ENCODE measurements at places on chromosomes 7 and 10. TPM values are rescaled to one million over a fixed set of nuclear protein-coding genes. Genes with fewer than 3 reads are reported as not detected.
A peak's percentile ranks its signal among the peaks of the same experiment; 100 is the strongest.

The MNX1 gene
- not detected for total RNA-seq

DNA sequence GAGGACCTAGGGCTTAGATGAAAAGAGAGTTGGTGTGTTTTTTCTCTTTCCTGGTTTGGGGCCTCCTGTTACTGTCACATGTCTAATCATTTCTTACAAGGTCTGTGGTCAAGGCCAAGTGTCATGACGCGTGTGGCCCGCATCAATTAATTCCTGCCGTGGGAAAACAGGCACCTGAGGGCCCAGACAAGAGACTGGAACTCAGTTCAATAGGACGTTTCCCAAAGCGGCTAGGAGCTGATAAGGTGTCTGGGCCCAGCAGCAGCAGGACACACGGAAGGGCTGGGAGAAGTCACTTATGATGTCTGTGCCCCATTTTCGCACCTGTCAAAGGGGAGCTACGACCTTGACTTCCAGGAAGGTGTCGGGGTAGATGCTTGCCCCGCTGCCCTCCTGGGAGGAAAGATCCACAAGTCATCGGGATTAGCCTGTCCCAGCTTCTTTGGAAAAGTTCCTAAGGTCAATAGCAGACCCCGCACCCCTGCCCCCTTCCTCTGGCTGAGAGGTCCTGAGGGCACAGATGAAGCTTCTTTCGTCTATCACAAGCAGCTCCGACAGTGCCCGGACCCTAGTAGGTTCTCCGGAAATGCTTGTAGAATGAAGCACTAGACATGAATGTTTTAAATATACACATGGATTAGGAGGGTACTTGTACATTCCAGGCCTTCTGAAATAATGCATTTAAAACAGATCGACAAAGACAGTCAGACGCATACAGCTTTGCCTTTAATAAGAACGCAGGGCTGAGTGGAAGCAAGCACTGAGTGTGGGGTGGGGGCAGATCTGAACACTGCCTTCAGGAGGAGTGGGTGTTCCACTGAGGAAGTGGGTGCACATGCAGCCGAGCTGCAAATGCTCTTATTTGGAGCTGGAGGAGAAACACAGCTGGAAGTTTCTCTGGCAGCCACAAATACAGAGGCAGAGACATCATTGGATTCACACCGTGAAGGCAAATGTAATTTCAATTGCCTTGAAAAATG lies 237.5 kb upstream of the GRB10 start:
- no peak for DNase-seq

DNA sequence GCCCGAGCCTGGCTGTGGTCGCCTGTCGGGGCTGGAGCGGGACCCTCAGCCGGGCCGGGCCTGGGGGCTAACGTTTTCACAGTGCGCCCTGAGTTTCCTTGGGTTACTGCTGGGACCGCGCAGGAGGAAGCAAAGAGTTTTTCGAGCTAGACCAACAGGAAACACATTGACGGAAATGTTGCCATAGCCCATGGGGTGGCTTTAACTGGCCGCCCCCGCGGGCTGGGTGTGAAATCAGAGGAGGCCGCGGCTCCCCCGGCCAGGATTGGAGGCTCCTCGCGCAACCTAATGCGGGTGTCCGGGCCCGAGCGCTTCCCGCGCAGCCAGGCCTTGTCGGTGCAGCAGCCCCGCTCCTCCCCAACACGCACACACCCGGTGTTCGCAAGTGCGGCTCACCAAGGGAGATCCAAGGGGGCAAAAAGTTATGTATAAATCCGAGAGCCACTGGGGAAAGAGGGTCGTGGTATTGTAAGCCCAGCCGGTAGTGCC lies 1.9 kb downstream of the HHEX start:
- peak; percentile 67 for DNase-seq

The KNDC1 gene
- 0.14 TPM for total RNA-seq

The FOXI2 gene
- 0.31 TPM for total RNA-seq

The ZNF365 gene
- 0.10 TPM for total RNA-seq

The MAT1A gene
- not detected for total RNA-seq

The IRF5 gene
- total RNA-seq: 2.7 TPM
